ENCODE measurements at places on chromosomes 7 and 10.

DNA sequence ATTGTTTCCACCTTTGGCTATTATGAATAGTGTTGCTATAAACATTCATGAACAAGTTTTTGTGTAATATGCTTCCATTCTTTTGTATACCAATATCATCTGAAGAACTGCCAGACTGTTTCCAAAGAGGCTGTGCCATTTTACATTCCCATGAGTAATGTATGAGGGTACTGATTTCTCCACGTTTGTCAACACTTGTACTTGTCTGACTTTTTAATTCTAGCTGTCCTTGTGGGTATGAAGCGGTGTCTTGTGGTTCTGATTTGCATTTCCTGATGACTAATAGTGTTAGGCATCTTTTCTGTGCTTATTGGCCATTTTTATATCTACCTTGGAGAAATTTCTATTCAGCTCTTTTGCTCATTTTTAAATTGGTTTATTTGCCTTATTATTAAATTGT lies 52.8 kb downstream of the LSMEM1 start:
- DNase-seq, result peak; percentile 16

- DNase-seq, result no peak
These were observed 20.8 kb upstream of the RET start for GRCh38 chr10:43055991-43056567.

- no peak for DNase-seq
These were observed 38.7 kb downstream of the RAB18 start for GRCh38 chr10:27542812-27543211.

DNA sequence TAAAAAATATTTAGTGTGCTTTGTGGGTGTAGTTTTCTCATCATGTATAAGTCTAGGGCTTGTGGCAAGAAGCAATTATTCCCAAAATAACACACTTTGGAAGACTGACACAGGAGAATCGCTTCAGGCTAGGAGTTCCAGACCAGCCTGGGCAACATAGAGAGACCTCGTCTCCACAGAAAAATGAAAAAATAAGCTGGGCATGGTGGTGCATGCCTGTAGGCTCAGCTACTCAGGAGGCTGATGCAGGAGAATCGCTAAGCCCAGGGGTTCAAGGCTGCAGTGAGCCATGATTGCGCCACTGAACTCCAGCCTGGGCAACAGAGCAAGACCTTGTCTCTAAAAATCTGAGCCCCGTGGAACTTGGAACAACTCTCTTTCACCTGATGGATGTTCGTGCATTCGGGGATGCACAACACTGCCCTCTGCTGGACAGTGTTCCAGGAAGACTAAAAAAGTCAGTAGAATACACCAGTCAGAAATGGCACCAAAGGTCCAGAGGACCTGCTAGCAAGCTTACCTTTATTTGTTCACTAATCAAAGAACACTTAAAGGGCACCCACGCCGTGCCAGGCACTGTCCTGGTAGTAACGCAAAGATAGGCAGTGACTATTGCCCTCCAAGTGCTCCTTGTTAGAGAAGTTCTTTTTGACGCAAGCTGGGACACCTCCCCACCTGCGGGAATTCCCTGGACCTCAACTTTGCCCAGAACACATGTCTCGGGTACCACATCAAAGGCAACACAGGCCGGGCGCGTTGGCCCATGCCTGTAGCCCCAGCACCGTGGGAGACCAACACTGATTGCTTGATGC lies 81.9 kb upstream of the CALN1 start:
- DNase-seq, result peak; percentile 13

GRCh38 chr7:28551331-28551730 lies 139.0 kb downstream of the CREB5 start:
- DNase-seq, result no peak

DNA sequence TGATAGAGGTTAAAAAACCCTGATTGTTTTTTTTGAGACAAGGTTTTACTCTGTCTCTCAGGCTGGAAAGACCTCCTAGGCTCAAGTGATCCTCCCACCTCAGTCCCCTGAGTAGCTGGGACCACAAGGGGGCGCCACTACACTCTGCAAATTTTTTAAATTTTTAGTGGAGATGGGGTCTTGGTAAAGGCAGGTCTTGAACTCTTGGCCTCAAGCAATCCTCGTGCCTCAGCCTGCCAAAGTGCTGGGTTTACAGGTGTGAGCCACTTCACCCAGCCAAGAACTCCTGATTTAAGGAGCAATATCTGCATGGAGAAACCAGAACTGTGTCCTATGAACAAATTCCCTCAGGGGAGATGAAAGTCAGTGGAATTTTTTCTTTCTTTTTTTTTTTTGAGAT lies 7.3 kb upstream of the KLHDC10 start:
- DNase-seq, result peak; percentile 41

DNA sequence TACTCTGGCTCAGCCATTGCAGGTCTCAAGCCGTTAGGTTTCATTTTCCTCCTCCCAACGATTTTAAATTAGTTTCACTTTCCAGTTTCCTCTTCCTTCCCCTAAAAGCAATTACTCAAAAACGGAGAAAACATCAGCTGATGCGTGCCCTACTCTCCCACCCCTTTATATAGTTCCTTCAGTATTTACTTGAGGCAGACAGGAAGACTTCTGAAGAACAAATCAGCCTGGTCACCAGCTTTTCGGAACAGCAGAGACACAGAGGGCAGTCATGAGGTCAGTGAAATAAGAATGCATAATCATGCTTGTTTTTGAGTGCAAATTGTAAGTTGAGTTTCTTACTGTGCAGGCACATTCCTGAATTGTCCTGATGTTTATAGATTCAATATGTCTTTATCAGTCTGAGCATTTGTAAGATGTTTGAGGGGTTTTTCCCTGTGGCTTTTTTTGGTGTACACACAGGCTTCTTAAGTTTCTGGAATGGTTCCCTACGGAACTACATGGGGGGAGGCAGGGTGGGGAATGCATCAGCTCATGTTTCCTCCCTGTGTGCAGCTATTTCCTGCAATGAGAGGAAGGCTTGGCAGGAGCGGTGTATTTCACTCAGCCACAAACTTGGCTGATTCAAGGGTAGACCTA lies at the start of gene IFIT3:
Gene IFIT3, plus strand, starts transcription at position 195 of the 639 bp plus-strand sequence. Its CDS starts 77 bp downstream, at position 272.
- peak; percentile 87 for DNase-seq

- no peak for DNase-seq
These were observed 750.3 kb downstream of the ANKRD7 start for GRCh38 chr7:118974836-118975235.

DNA sequence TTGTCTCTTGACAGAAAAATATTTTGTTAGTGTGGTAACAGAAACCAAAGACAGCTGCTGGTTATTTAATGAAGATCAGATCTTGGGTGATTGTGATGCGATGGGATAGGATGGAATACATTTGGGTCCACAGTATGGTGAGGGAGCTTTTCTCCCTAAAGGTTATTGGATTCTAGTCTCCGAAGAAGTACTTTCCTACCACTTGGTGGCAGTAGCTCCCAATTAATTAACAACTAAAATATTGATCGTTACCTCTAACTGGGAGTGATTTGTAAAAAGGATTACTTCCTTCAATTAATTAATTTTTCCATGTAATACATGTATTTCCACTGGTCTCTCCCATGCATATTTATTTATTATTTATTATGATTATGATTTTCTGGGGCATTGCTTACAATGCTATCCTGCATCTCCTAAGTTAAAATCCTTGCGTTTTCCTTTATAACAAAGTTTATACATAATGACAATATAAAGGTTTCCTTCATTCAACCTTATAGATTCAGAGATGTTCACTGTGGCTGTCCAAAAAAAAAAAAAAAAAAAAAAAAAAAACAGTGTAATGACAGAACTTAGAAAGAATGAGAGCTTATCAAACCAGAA lies 25.6 kb downstream of the TMEM196 start:
- peak; percentile 66 for DNase-seq

- DNase-seq, result no peak
These were observed 302.0 kb downstream of the TWIST1 start for GRCh38 chr7:18815261-18815960.

DNA sequence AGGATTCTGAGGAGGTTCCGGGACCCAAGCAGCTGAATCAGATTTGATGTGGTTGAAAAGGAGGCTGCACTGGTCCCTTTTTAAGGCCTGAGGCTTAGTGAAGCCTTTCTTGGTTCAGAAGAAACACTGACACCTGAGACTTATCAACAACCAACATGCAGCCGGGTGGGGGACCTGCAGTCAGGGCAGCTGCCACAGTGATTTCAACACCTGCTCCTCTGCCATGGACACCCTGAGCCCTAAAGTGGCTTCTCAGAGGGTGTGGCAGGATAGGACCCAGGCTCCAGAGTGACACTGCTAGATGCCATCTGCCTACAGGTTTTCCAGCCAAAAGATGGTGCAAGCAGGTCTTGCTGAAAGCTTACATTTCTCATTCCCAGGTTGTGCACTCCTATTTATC lies 99.3 kb downstream of the COL13A1 start:
- no peak for DNase-seq

- DNase-seq, result no peak
These were observed 45.0 kb downstream of the PANK1 start for GRCh38 chr10:89600041-89600440.
